Posterior vena cava (tissue), 2 donors: ENCODE measurements at places on chromosomes 3 and 15. TPM values are rescaled to one million over a fixed set of nuclear protein-coding genes. Genes with fewer than 3 reads are reported as not detected.

The ETFA gene
- 68.6 TPM for total RNA-seq

DNA sequence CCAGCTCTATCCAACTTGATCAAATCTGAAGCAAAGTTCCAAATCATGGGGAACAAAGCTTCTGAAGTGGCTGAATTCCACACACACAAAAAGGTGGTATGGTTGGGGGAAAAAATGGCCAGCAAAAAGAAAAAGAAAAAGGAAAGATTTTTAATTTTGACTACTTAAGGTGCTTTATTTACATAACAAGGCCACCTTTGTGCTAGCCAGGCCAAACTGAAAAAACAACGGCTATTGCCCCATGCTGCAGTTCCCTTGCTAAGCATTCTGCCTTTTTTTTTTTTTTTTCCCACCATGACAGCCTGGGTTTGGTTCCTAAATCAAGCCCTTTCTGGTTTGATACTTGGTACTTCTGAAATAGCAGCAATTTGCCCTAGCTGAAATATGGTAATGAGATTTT lies 66.5 kb upstream of the DAZL start:
- no peak for DNase-seq

- no peak for DNase-seq
Observed at GRCh38 chr15:88391700-88392099, 75.5 kb downstream of the MRPL46 start.

DNA sequence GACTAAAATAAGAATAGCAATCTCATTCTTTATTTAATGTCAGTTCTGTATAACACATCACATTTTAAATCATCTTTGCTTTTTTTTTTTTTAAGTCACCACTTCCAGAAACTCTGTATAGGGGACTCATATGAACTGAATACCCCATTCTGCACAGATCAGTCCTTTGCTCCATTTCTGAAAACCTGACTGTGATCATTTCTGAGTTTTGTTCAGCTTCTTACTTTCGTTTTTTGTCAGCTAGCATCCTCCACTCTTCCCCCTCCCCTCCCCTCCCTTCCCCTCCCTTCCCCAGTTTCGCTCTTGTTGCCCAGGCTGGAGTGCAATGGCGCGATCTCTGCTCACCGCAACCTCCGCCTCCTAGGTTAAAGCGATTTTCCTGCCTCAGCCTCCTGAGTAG lies 49.8 kb upstream of the SGO1 start:
- no peak for DNase-seq

The OR5AC2 gene
- total RNA-seq: not detected

The IMPDH2 gene
- total RNA-seq: 112 TPM

The NCK1 gene
- total RNA-seq: 27.2 TPM

The PLSCR4 gene
- 53.4 TPM for total RNA-seq

The PIAS1 gene
- 43.1 TPM for total RNA-seq

GRCh38 chr3:63673111-63673510 lies 20.6 kb downstream of the SNTN start:
- no peak for DNase-seq
